Stimulated activated CD8-positive, alpha-beta memory T cell treated with anti-CD3 and anti-CD28 coated beads, Interleukin-7, amount 100 ng/mL, for 24 hours (primary cell): ENCODE measurements at places on chromosomes 12 and 14.

GRCh38 chr12:86959766-86960458, 703.7 kb upstream of the MGAT4C start:
- DNase-seq, result no peak

DNA sequence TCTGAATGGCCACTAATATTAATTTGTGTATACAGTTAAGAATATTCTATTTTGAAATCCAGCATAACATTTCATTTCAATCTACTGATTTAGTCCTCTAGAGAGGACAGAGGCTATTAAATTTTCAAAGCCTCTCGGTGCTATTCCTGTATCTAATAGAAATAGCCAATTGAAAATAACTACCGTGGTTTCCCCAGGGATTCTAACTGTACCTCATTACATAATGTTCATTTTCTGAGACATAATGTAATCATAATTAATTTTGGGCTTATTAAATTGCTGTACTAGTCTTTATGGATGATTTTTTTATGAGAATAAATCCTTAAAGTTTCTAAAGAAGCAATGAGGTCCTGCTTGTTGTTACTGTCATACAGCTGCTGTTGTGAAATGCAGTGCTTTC, 38.6 kb upstream of the ACSS3 start:
- DNase-seq, result no peak

GRCh38 chr12:67649261-67649569, 670 bp downstream of the DYRK2 start:
- no peak for DNase-seq

DNA sequence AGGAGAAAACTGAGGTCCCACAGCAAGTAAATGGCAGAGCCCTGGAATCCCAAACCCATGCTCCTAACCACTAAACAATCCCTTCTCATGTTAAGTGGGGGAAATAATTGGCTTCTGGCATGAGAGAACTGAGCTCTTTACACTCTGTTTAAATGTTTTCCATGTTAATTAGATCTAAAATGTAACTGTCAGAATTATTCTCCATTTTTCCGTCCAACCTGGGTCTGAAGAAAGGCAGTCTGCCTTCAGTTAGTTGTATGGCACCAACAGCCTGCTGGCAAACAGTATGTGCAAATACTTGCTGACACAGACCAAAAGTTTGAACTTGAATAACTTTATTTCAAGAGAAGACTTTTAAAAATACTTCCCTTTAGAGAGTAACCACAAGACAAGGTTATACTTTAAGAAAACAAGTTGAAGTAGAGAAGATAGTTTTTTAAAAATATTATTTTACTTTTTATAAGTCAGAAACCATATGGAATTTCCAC, 59.7 kb downstream of the E2F7 start:
- no peak for DNase-seq

- DNase-seq, result no peak
Measured at GRCh38 chr12:124601706-124602105, 34.3 kb upstream of the NCOR2 start.

DNA sequence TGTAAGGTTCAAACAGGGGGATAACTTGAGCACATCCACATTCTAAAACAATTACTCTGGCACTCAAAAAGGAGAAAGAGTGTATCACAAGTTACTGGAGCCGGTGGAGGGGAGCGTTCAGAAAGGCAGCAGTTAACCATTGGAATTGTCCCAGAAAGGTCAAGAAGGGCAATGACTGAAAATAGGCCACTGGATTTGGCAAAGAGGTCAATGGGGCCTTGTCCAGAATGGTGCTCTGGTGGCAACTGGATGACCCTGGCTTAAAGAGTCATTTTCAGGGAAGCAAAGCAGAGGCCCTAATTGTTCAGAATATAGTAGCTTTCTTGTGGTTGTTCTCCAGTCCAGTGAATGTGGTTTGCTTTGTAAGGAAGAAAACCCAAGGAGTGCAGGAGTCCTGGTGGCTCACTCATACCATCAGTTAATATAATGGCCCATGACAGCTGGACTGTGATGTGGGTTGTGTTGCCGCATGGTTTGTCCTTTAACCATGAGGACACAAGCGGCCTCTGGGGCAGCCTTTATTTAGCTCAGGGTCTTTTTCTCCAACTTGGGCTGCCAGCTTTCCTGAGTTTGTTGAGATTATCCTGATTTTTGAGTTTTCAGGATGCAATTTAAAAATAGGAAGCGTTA, 142.8 kb upstream of the PELI2 start:
- DNase-seq, result no peak

DNA sequence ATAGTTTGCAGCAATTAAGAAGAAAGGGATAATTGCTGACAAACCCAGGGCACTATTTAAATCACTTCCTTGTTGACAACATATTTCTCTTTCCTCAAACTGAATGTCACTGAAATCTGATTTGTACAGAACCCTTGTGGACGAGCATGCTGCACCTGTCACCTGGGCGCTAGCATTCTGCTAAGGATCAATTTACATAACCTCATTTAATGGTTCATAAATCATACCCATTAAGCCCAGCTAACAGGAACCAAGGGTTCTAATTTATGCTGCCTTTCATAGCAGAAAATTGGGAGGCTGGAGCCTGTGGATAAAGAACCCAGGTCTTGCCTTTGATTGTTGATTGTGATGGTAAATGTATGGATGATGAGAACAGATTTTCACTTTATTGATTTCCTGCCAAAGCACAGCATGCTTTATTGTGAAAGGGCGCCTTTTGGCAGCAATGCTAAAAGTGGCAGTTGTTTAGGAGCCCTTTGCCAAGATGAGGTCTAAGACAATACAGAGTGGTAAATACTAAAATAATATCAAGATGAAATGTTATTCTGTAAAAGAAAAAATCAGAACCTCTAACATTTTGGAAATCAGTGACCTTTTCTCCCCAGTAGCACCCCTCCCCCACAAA, 95.4 kb downstream of the NKX2-1 start:
- DNase-seq, result no peak

DNA sequence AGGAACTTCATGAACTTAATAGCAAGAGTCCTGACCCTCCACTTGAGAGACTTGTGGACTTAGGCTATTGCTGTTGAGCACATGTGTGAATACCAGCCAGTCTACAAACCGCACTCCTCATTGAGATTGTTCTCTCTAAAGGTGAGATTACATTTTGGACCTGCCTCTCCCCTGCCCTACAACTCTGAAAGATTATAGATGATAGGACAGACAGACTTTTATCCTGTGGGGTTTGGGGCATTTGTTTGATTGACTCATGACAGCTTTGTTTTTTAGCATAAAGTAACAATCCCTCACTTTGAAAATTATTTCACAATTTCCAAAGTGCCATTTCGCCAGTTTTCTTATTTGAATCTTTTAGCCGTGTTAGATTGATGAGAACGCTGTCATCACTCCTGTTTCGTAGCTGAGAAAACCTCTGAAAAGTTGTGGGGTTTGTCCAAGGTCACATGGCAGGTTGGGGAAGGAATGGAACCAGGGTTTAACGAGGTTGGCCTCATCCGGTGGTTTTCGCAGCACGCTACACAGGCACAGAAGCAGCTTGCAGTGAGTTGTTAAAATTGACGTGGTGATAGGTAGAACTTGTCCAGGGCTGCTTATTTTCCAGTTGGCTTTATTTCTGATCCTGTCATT, 836 bp downstream of the EVL start:
- DNase-seq, result peak; percentile 68

DNA sequence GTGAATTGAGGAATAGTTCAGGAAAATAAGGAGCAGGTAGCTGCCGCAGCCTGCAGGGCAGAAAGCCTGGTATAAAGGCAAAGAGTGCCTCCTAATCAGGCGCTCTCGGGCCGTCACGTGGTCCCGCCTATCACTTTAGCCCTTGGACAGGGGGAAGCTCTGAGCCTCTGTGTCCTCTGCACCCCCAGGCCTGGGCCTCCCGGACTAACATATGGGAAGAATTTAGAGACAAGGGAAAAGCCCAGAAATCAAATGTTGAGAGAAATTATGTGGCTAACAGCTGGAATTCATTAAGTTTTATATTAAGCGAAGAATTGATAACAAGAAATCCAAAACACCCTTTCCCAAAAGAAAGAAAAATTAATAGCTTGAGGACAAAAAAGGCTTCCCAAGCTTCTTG, 417.7 kb downstream of the ATP23 start:
- DNase-seq, result no peak

DNA sequence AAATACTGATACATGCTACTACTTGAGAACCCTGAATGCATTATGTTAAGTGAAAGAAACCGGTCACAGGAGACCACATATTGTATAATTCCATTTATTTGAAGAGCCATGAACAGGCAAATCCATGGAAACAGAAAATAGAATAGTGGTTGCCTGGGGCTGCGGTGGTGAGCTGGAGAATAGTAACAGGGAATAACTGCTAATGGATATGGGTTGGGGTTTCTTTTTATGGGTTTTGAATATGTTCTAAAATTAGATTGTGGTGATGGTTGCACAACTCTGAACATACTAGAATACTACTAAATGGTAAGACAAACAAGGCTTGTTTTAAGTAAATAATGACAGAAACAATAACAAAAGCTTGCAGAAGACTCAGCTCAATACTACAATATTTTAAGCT, 293.0 kb downstream of the BTG1 start:
- DNase-seq, result no peak

DNA sequence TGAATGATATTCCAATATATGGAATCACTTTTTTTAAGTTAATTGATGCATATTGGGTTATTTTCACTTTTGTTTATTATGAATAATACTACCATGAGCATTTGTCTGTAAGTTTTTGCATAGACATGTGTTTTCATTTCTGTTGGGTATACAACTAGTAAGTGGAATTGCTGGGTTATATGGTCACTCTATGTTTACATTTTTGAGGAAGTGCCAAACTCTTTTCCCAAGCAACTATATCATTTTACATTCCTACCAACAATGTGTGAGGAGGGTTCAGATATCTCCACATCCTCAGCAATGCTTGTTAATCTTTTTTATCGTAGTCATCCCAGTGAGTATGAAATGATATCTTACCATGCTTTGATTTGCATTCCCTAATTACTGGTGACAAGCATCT, 64.0 kb downstream of the MON2 start:
- no peak for DNase-seq

DNA sequence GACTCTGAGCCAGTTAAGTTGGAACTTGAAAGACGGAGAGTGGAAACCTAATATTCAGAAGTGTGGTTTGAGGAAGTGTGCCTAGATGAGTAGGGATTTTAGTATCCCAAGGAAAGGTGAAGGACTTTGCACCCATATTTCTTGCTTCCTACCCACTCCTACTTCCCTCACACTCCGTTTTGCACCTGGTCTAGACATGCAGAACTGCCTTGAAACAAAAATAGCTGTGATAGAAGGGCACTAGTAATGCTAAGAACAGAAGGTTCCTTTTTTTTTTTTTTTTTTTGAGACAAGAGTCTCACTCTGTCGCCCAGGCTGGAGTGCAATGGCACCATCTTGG, 732 bp upstream of the ARF3 start:
- DNase-seq, result no peak

DNA sequence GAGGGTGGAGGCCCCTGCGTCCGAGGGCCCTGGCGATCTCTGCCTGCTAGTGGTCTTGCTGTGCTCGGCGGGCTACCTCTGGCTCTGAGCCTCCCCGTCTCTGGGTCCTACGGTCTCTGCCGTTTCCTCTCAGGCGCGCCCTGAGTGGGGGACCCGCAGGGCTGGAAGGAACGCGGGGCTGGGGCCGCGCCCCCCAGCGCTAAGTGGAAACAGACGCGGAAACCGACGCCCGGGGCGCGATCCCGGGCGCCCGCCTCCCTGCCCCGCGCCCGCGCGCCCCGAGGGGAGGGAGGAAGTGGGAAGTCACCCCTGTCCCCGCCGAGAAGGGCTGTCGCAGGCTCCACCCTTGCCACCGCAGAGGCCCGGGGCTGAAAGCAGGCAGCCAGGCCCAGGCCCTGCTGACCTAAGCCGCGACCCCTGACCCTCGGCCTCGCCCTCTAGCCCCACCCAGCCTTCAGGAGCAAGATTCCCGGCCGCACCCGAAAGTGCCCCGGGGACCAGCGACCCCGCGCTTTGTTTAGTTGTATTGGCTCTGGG, 831 bp downstream of the CRIP1 start:
- DNase-seq, result no peak

DNA sequence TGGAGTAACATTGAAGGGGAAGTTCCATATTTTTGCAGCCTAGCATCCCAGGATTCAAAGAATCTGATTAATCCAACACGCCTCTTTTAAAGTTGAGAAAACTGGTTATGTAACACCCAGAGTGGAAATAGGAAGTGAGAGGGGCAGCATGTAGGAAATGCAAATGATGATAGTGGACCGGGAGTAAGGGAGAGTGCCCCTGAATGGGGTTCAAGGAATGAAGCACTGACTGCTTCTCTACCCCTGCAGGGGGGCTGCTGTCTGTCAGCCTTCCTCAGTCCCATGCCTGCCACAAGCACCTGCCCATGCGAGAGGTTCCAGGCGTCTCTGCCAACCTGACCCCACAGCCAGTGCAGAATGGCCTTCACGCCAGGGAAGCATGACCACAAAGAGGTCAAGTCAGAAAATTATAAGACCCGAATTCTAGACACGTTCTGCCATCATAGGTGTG, 126.5 kb upstream of the CCND2 start:
- DNase-seq, result no peak

DNA sequence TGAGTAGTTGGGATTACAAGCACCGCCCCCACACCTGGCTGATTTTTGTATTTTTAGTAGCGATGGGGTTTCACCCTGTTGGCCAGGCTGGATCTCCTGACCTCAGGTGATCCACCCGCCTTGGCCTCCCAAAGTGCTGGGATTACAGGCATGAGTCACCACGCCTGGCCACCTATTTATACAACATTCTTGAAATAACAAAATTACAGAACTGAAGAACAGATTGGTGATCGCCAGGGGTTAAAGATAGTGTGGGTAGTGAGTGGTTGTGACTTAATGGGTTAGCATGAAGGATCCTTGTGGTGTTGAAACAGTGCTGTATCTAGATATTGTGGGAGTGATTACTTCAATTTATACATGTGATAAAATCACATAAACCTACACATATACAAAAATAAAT, 7.4 kb downstream of the GLIPR1L1 start:
- DNase-seq, result no peak

GRCh38 chr12:120235369-120236323, 29.9 kb downstream of the PXN start:
- DNase-seq, result no peak
